Left renal pelvis (tissue), 4 donors: ENCODE measurements at places on chromosomes 7 and 10.

- no peak for DNase-seq
Observed at GRCh38 chr7:2049782-2050510, 182.8 kb downstream of the MAD1L1 start.

GRCh38 chr10:80471001-80471400 lies 16.9 kb downstream of the TSPAN14 start:
- DNase-seq: no peak

DNA sequence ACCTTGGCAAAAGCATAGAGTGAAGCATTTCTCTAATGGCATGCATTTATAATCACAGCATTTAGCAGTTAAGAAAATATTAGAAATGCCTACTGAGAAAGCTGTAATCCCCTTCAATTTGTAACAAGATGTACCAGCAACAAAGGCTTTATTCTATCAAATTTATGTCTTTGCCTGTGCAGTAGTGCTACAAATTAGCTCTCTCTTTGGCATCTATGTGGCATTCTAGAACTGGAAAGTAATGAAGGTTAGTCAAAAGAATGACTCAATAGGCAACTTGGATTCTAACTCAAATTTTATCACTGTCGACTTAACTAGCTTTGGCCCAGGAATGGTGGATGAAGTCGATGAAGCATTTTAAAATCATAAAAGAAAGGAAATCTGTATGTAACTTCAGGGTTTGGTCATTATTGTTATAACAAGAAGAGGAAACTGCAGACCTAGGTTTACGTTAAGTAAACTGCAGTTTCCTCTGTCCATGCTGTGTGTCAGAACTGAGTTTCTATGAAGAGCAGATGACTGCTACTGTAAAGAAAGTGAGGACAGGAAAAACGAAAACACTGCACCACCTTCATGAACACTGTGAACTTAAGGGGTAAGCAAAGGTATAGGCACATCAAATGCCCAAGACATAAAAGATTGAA lies 140.0 kb downstream of the RAPGEF5 start:
- DNase-seq: no peak

GRCh38 chr7:46651561-46652088 lies 730.6 kb upstream of the IGFBP3 start:
- DNase-seq: no peak

DNA sequence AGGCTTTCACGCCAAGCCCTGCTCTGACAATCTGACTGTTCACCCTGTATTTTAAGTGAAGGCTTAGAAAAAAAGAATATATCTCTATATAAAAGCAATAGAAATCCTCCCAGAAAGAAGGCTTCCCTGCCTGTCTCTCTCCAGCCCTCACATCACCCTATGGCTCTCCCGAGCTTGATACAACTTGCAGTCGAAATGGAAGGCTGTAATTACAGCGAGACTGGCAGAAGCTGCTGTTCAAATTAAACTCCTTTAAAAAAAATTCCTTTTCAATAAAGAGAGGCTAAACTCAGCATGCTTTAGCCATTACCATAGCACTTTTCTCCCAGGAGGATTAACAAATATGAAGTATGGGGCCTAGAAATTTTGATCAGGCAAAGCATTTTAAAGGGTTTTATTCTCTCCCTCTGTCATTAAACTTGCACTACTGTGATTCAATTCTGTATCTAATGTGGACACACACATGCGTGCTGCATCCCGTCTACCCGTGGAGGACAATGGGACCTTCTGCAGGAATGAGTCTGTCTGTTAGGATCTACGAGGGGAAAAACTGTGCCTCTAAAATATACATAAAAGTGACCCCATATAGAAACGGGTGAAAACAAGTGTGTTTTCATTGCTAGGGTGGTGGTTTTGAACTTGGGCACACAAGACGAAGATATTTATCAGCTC lies 223.8 kb downstream of the USP6NL start:
- DNase-seq: no peak
